ENCODE measurements at places on chromosomes 11 and 22.

- peak; percentile 65 for DNase-seq
Observed at GRCh38 chr22:50529897-50530579, at the start of gene TYMP. Gene TYMP (minus strand): TSS chr22:50530012. CDS start chr22:50529709, 303 bp downstream.

GRCh38 chr22:30606455-30607299 lies at the start of gene TCN2:
Gene TCN2 (plus strand): TSS chr22:30607174. CDS start chr22:30607332, 158 bp downstream.
- no peak for DNase-seq

DNA sequence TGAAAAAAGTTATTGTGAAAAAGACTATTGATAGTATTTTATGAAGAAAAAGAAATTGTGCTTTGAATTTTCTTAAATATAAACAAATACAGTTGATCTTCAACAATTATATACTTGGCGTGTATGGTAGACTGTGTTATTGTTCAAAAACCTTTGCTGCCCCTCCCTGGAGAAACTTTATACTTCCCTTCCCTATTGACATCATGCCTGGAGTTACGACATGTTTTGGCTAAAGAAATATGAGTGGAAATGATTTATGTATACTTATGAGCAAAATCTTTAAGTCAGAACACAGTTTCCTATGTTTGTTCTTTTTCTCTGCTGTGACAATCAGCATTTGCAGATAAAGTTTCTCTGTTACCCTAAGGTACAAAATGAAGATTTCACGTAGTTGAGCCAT lies 243.8 kb downstream of the TMEM135 start:
- no peak for DNase-seq

GRCh38 chr22:27377501-27378295 lies 423.9 kb downstream of the MN1 start:
- DNase-seq: no peak

DNA sequence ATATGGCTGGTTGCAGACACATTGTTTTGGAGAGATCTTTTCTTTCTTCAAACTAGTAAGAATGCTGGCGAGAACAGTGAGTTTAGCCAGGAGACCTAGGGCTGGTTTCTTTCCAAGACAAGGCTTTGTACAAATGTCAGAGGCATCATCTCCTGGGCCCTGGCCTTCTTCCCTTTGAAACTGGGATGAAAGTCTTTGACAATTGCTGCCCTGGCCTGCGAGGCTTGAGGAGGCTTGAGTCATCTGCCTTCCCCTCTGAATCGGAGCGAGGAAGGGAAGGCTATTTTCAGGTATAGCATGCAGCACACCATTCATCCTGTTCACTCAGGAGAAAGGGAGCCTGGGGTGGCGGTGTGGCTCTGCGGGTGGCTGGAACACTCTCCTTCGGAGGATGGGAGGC lies 21.5 kb upstream of the PARVG start:
- DNase-seq: no peak

GRCh38 chr22:31046539-31047226 lies 34.4 kb upstream of the SMTN start:
- DNase-seq: no peak

DNA sequence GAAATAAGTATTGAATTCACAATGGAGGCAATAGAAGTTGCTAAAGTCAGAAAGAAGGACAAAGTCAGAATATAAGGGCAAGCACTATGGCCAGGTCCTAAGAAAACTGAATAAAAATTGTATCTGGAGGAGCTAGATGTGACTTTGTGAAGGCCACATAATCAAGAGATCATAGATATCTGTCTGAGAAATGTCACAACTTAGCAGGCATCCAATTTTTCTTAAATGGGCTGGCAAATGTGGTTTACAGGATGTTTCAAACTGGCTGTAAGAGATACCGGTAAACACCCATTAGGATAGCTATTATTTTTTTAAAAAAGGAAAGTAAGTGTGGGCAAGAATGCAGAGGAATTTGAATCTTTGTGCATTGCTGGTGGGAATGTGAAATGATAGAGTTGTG lies 303.1 kb upstream of the CHORDC1 start:
- no peak for DNase-seq

DNA sequence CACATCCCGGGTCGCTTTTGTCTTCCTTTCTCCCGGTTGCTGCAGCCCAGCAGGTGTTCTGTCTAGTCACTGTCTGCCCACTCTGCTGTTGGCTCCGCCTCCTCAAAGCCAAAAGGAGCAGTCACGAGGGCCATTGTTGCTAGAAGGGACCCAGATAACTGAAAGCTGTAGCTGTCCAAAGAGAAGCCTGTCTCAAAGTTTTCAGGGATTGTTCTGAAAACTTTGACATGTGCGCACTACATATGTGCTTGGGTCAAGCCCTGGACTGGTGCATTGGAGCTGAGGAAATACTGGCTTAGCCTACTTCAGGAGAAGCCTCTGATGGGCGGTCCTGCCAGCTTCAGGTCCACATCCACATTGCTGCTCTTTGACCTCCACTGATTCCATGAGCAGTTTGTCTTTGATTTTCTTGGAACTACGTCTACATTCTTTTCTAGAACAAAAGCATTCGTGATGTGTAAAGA lies 8.8 kb upstream of the OR2AT4 start:
- DNase-seq: no peak

DNA sequence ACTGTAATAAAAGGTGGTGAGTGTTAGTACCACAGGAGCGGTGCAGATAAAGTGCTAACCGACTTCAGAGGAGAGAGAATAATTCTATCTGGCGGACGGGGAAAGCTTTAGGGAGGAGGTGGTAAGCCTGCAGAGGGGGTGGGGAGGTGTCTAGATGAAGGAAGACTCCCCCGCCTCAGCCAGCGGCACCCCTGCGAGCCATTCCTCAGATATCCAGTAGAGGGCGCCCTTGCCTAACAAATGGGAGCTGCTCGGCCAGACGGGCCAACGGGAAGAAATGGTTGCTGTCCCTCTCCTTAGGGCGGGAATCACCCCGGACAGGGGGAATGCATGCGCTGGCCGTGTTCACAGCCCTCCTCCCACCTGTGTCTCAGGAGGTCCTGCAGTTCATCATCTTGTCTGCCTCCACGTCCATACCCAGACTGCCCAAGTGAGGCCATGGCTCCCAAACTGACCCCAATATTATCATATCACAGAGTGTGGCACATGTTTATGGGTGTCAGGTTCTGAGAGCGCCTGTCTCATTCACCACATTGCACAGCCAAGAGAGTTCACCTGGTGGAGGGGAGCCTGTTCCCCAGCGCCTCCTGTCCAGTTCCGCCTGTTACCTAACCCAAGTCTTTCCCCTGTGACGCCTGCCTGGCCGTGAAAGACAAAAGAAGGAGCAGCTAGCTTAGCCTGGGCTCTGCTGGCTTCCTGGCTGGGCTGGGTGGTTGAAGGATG lies 85.5 kb downstream of the ST3GAL4 start:
- DNase-seq: peak; percentile 52

- DNase-seq: no peak
Observed at GRCh38 chr22:38062791-38063190, 5.6 kb downstream of the PICK1 start.

- DNase-seq: no peak
Observed at GRCh38 chr11:19970944-19971343, 189.3 kb downstream of the DBX1 start.
